Kidney epithelial cell (primary cell): ENCODE measurements at places on chromosomes 4 and X.
A peak's percentile ranks its signal among the peaks of the same experiment; 100 is the strongest.

GRCh38 chrX:19462231-19462630, 53.1 kb downstream of the MAP3K15 start:
- DNase-seq: no peak

GRCh38 chrX:48786341-48786800, at the start of gene GATA1:
Gene GATA1 (plus strand): TSS chrX:48786590. CDS start chrX:48791110, 4,520 bp downstream.
- DNase-seq: no peak

GRCh38 chr4:40924096-40924792, 174.5 kb downstream of the NSUN7 start:
- DNase-seq: peak; percentile 1

- no peak for DNase-seq
Measured at GRCh38 chrX:109635146-109635545, 10.2 kb upstream of the KCNE5 start.

DNA sequence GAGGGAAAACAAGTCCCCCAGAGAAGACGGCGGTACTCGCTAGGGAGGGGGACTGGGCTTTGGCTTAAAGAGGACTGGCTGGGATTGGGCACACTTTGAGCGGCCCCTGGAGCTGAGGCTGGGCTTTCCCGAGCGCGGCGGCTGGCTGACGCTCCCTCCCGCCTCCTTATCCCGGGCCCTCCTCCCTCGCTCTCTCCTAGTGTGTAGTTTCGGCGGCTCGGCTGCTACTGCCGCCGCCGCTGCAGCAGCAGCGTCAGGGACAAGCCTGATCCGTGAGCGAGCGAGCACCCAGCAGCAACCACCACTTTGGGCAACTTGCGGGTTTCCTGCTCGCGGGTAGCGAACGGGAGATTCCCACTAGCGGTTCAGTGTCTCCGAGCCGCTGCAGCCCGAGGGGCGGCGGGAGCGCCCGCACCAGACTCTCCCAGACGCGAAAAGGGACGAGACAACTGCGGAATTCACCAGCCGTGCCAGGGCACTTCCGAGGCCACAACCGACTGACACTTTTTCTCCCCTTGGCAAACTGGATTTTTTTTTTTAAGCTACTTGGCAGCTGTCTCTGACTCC, 632 bp upstream of the PCDH7 start:
- DNase-seq: no peak

GRCh38 chr4:51845711-51846110, 2.8 kb downstream of the DCUN1D4 start:
- no peak for DNase-seq

DNA sequence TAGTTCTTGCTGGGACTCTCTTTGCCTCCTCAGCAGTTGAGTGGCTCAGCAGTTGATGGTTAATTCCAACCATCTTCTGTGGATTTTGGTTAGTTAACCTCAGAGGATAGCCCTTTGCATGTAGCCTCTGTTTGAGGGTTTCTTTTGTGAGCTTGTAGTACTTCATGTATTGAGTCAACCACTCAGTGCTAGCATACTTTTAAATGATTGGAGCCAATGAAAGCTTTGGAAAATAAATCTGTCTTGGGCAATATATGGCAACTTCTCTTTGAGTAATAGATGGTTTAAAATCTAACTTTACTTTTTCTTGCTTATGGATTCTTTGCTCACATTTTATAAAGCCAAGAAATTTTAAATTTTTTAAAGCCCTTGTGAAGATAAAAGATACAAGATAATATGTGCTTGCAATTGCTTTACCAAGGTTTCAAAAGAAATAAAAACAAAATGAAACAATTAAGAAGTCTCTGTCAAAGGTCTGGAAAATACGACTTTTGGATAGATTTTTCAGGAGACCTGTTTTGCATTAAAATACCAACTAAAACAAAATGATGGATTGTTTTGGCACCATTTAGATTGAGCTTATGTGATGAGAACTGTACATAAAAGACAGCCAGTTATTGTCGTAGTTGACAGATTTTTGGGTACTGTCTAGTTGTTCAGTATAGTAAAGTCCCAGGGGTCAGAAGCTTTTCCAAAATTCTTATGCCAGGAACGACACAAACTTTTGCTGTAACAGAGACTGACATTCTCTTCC, 181.9 kb downstream of the SPRY1 start:
- DNase-seq: no peak

- DNase-seq: no peak
Measured at GRCh38 chrX:107384397-107385105, 64.9 kb upstream of the FRMPD3 start.

- DNase-seq: no peak
Measured at GRCh38 chr4:147981305-147981704, 249.4 kb downstream of the ARHGAP10 start.

DNA sequence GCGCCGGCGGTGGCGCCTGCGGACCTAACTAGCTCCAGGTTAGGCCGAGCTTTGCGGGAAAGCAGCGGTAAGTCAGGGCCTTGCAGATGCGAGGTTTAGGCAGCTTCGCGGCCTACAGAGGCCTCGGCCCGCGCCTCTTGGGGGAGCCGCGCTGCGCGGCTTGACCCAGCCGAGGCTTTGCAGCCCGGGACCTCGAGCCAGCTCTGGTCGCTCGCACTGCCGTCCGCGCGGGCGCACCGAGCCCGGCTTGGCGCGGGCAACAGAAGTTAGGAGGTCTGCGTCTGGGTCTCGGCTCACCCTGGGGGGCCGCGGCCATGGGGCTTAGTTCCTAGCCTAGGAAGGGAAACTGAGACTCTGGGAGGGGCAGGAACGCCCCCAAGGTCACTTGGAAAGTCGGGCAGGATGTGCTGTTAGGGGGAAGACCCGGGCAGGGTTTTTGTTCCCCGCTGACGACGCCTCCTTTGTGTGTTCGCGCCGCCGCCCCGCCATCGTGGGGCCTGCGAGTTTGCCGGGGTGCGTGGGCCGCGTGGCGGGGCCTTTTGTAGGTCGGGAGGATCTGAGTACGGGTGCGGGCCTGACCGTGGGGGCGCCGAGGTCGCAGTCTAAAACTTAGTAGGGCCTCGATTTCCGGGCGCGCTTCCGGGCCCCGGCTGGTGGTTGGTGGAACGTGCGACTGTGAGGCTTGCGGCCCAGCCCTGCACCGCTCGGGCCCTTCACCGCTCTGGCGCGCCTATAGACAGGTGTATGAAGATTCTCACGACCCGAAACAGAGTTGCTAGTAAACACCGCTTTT, 482 bp downstream of the RNF4 start:
- no peak for DNase-seq

- DNase-seq: no peak
Measured at GRCh38 chr4:163988865-163989264, 494.4 kb downstream of the TMA16 start.

DNA sequence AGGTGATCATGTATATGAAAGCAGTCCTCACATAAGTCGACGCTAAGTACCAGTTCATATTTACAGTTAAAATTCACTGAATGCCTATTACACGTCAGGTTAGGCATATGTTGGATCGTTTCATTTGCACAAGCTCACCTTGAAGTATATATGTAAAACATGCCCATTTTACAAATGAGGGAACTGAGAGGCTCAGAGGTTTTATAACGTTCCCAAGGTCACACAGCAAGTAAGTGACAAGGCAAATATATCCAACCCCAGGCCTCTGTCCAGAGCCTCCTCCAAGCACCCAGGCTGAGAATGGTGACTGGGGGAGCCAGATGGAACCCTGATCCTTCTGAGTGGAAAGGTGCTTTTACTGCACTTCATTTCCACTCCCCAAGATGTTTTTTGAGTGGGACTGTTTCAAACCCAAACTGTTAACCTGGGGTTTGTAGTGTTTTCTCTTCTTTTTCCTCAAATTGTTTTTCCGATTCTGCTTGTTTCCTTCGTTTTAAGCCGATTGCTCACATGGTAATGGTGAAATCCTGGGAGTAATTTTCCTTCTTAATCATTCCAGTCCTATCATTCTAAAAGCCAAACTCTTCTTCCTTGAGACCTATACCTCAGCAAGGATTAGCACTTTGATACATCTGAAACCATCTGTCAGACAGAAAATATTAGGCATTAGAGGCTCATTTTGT, 791 bp downstream of the SMIM20 start:
- DNase-seq: no peak

DNA sequence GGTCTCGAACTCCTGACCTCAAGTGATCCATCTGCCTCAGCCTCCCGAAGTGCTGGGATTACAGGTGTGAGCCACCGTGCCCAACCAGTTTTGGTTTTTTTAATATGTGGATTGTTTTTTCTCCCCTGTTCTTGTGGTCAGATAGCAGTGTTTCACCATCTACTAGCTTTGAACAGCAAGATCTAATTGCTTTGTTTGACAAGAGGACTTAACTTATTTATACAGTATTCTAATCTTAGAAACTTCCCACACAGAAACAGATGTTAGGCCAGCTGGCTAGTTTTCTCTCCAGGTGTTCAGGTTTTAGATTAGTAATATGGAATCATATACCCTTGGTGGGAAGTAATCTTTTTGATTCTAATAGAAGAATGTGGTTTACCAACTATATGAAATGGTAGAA, 12.9 kb downstream of the ING2 start:
- DNase-seq: no peak

DNA sequence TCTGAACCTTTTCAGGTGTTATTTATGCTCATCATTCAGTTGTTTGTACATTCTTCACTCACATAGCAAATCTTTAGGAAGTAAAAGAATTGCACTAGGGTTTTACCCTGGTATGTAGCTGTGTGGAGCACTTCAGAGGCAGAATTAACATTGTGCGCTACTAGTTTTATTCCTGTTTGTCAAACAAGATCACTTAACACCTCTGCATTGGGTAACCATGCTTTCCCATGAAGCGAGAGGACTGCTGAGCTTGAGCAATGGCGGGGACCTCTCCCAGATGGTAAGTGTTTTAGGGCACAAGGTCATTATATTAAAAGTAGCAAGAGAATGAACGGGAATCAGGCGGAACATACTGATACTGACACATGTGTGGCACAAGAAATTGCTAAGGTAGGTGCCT, 59.2 kb downstream of the SHROOM3 start:
- DNase-seq: no peak

- DNase-seq: no peak
Measured at GRCh38 chr4:23320931-23321587, 568.8 kb downstream of the PPARGC1A start.

- DNase-seq: no peak
Measured at GRCh38 chrX:97995834-97996233, 1112.1 kb downstream of the RPA4 start.

- no peak for DNase-seq
Measured at GRCh38 chr4:150939530-150939929, 75.6 kb downstream of the LRBA start.

- DNase-seq: no peak
Measured at GRCh38 chr4:181698221-181698620, 545.0 kb upstream of the TENM3 start.

GRCh38 chr4:37441231-37442061, 196.9 kb downstream of the NWD2 start:
- DNase-seq: peak; percentile 70

GRCh38 chr4:43716721-43717395, 731.8 kb downstream of the KCTD8 start:
- DNase-seq: no peak

GRCh38 chrX:68556036-68556435, 57.2 kb downstream of the YIPF6 start:
- no peak for DNase-seq
